NCI-H345 (cell line): ENCODE measurements at places on chromosomes 2 and 18.

DNA sequence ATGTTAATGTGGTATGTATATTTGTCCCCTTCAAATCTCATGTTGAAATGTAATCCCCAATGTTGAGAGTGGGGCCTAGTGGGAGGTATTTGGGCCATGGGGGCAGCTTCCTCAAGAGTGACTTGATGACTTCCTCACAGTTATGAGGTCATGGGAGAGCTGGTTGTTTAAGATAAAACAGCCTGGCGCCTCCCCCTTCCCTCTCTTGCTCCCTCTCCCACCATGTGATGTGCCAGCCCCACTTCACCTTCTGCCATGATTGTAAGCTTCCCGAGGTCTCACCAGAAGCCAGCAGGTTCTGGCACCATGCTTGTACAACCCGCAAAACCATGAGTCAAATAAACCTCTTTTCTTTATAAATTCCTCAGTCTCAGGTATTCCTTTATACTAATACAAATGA is 258.3 kb upstream of the POU3F3 start:
- no peak for DNase-seq

DNA sequence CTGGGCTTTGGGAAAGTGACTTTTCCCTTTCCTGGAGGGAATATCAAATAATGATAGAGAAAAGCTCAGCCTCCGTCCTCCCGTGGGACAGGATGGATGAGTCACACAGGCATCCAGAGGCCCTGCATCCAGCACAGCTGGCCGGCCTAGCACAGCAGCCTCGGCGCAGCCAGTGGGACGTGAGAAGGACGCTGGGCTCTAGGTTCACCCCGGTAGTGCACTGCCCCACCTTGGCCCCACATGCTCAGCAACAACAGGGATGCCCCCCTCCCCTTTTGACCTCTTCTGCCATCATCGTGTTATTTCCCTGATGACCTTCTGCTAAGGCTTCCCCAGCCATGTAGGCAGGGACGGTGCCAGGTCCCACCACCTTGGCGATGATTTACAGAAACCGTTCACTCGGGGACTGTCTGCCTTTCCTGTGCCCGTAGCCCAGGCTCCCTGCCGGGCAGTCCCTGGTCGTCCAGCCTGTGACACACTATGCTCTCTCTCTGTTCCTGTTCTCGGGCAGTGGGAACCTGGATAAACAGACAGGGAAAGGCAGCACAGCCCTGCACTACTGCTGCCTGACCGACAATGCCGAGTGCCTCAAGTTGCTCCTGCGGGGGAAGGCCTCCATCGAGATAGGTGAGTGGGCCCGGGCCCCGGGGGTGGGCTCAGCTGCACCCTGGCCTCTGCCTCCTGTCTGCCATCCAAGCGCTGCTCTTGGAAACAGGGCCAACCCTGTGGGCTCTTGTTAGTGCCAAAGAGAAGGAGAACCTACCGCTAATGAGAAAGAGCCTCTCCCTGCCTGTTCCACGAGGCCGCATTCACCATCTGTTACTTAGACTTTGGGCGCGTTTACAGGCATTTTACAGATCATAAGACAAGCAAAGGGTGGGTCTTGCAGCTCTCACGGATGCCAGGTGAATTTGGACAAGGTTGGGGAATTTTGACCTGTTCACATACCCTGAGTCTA is 44.6 kb downstream of the ITGB1BP1 start:
- DNase-seq = no peak

- DNase-seq = peak; percentile 73
Measured at GRCh38 chr18:48230467-48231113, 178.6 kb downstream of the ZBTB7C start.

GRCh38 chr2:209307161-209308001 is 116.5 kb upstream of the MAP2 start:
- no peak for DNase-seq

DNA sequence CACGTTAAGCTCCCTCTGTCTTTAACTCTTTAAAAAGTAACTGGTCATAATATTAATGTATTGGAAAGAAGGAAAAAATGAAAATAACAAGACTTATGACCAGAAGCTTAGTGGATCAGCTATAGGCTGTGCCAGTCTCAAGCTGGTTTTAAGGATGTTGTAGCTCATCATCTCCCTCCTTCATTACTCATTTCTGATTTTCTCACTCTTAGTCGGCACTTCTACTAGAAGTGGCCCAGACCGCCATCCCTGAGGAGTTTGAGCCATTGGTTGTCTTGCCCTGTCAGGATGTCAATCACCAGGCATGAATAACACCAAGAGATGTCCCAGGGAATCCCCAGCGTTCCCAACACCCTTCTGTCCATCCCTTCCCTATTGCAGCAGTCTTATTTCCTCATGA is 151.5 kb downstream of the ASXL3 start:
- DNase-seq = no peak

GRCh38 chr2:284896-285492 is 2.9 kb downstream of the ALKAL2 start:
- DNase-seq = no peak

- no peak for DNase-seq
Measured at GRCh38 chr2:199130501-199130900, 327.2 kb downstream of the SATB2 start.
